ENCODE measurements at places on chromosomes 5 and 9.

DNA sequence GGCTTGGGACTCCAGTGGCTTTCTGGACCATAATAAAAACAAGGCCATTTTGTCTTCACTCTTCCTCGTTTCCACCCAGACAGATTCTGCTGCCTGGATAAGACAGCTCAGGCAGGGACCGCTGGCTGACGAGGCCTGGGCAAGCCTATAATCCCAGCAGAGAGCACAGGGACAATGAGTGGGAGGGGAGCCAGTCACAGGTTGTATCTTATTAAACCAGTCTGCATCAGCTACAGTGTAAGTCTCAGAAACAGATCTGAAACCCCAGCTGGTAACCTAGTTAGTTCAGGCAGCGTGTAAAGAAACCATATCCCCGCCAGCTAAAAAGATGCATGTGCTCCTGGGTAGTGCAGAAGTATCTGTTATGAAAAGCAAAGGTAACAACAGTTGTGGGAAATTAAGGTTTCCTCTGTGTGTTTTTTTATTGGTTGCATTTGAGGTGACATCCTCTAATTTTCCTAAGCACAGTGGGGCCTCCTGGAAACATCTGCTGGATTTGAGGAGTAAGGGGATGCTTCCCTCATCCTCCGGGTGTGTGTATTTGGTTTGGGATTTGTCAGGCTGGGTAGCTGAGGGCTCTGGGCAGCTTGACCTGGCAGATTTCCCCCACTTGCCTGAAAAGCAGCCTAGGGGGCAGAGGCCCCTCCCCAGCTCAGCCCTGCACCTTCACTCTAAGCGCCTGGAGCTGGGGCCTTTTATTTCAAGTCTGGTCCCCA lies 15.2 kb upstream of the TAL2 start:
- DNase-seq: no peak

DNA sequence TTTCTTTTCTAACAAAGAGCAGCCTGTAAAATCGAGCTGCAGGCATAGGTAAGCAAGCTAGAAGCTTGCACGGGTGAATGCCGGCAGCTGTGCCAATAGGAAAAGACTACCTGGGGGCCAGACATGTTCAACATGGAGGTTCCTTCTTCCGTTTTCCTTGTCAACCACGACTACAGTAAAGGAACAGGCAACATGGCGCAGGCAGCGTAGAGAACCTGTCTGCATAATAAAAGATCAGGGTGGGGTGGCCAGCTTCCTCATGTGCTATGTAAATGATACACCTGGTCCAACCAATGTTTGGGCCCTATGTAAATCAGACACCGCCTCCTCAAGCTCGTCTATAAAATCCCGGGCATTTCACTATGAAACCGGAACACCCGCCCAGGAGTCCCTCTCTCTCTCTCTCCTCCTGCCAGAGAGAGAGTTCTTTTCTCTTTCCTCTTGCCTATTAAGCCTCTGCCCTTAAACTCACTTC lies 103.8 kb upstream of the LIFR start:
- no peak for DNase-seq

GRCh38 chr5:109688970-109689739 lies 572 bp upstream of the MAN2A1 start:
- DNase-seq: peak; percentile 43

GRCh38 chr5:107322936-107323335 lies 347.8 kb downstream of the EFNA5 start:
- no peak for DNase-seq

DNA sequence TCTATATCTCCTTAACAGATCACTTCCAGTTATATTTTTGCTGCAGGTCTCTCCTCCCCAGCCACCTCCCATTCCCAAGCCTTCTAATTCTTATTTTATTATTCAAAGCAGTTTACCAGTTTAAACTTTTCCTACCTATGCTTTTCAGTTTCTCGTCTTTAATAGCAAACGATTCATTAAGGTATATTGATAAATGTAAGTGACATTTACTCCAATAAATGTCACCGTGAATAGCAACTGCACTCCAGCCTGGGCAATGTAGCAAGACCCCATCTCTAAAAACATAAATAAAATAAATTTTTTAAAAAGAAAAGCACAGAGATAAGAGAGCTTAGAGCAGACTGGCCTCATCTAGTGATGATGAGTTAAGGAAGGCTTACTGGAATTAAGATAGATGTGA lies 42.6 kb downstream of the ARRDC3 start:
- no peak for DNase-seq

DNA sequence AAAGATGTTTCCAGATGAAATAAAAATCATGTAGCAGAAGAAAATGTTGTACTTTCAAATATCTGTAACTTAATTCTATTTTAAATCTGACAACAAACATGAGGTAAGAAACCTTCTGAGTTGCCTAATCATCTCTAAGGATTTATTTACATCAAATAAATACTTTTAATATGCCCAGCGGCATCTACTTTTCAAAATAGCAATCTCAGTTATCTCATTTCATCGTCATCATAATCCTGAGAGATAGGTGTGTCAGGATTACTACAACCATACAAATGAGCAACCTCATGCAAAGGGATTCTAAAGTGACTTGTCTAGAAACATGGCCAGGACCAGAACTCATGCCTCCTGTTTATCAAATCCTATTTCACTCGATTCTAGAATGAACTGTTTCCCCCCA lies 49.5 kb downstream of the DENND1A start:
- no peak for DNase-seq

- DNase-seq: no peak
These were observed at the start of gene HCN1 for GRCh38 chr5:45696206-45696836. Gene HCN1, minus strand, starts transcription at chr5:45696380.

GRCh38 chr5:41856644-41857491 lies 13.4 kb downstream of the OXCT1 start:
- peak; percentile 6 for DNase-seq
